Mucosa of descending colon (tissue), 3 donors: ENCODE measurements at places on chromosomes 16 and 17. TPM values are rescaled to one million over a fixed set of nuclear protein-coding genes. Genes with fewer than 3 reads are reported as not detected.

ABCA6 gene
- total RNA-seq, result 21.3 TPM

DNA sequence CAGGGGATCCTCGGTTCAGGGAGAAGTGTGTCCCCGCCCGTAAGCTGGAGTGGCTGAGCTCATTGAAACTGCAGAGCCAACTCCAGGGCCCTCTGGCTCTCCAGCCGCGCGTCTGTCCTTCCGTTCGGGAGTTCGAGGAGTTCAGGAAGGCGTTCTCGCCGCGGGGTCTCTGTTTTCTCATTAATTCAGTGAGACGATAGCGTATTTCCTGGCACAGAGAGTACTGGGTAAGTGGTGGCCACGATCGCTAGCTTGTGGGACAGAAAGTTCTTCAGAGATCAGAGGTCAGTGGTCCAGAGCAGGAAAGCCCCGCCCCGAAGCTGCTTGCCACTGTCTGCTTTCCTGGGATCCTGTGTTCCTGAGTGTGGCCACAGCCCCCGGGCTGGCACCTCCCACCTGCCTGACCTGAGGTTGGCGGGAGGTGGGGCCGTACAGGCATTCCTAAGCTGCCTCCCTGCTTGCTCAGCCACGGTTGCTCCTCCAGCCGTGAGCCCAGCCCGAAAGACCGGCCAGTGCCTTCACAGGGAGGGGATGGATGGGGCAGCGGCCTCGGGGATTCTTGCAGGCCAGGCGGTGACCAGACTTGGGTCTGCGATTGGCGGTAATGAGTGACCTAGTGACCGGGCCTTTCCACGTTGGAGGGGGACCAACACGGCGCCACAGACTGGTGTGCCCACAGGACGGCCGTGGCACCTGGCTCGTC lies 8.9 kb downstream of the BAIAP2 start:
- DNase-seq, result no peak

TMEM100 gene
- total RNA-seq, result 7.5 TPM

DNA sequence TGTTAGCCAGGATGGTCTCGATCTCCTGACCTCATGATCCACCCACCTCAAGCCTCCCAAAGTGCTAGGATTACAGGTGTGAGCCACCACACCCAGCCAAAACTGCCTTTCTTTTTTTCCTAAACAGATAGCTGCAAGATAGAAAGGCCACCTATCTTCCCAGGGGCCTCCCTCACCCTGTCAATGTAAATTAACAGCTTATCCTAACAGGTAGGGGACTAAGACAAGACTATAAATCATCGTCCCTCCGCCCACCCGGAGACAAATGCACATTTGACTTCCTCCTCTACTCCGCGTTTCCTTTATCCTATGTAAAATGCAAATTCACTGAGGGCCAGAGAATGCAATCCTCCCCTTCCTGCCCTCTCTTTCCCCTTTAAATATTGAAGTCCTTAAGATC lies 71.4 kb downstream of the MARF1 start:
- DNase-seq, result no peak

- DNase-seq, result peak; percentile 37
These were observed 9.4 kb downstream of the KRT33A start for GRCh38 chr17:41340934-41341861.

DNA sequence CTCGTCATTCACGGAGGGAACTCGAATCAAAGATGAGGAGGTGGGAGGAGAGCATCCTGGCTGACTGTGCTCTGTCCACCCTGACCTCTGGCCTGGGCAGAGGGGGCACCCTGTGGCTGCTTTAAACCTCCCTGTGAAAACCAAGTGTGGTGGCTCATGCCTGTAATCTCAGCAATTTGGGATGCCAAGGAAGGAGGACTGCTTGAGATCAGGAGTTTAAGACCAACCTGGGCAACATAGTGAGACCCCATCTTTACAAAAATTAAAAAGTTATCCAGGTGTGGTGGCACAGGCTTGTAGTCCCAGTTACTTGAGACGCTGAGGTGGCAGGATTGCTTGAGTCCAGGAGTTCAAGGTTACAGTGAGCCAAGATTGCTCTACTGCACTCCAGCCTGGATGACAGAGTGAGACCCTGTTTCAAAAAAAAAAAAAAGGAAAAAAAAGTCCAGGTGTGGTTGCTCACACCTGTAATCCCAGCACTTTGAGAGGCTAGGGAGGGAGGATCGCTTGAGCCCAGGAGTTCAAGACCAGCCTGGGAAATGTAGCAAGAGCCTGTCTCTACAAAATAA lies 5.8 kb upstream of the CDK3 start:
- DNase-seq, result no peak

EVPLL gene
- total RNA-seq, result 0.13 TPM

GRCh38 chr17:71098071-71098470 lies 928.7 kb downstream of the KCNJ2 start:
- DNase-seq, result no peak

DNA sequence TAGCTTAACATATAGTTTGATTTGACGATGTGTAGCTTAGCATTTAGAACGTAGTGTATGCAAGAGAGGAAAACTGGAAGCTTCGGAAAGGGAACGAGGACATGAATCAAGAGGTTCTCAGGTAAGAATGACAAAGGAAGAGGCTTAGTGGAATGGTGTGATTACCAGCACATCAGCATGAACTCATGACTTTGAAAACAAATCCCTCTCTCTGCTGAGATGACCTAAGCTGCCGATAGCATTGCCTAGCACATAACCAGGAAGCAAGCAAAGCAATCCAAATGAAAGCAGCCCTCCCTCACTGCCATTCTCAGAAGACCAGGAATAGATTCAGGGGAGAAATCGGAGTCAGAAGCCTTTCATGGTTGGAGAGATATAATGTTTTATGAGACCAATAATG lies 51.3 kb upstream of the CCL1 start:
- no peak for DNase-seq
